ENCODE measurements at places on chromosomes 11 and 22.

DNA sequence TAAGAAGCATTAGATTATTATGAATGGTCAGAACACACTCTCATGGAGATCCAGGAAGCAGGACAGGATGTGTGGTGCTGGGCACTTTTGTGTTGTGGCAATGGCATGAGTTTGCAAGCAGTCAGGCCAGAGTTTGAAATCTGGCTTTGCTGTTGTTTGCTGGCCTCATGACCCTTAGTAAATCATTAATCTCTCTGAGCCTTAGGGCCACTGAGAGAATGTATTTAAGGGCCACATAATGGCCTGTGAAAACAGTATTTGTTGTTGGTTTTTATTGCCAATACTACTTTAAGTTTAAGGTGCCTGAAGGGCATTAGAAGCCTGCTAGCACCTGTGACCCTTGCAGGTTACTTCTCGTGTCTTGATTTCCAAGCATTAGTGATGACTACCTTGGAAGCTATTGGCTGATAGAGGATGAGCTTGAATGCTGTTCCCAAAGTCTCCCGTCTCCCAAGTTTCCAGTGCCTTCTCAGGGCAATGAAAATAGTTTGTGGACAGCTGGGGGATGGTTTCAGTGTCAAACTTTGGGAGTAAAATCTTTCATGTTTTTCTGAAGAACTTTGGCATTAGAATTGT, 24.6 kb downstream of the STIM1 start:
- no peak for DNase-seq

DNA sequence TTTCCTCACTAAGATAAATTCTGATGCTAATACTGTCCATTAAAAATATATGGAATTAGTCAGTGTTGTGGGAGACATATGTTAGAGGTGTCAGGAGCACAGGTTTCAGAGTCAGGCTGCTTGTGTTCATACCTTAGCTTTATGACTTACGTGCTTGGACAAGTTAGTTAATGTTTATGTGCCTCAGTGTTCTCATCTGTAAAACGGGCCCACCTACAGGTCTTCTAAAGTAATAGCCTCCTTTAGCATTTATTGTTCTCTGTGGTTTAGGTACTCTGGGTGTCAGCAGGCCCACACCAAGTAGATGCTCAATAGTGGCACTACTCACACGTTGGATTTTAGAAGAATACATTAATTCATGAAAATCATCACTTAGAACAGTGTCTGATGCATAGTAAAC, 308.7 kb upstream of the ZC3H12C start:
- DNase-seq = no peak

DNA sequence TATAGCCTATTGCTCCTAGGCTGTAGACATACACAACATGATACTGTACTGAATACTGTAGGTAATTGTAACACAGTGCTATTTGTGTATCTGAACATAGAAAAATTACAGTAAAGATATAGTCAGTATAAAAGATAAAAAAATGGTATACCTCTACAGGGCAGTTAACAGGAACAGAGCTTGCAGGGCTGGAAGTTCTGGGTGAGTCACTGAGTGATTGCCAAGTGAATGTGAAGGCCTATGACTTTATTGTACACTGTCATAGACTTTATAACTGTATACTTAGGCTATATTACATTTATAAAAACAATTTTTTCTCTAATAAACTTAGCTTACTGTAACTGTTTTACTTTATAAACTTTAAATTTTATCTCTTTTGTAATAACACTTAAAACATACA, 332.4 kb upstream of the ARHGAP42 start:
- no peak for DNase-seq

DNA sequence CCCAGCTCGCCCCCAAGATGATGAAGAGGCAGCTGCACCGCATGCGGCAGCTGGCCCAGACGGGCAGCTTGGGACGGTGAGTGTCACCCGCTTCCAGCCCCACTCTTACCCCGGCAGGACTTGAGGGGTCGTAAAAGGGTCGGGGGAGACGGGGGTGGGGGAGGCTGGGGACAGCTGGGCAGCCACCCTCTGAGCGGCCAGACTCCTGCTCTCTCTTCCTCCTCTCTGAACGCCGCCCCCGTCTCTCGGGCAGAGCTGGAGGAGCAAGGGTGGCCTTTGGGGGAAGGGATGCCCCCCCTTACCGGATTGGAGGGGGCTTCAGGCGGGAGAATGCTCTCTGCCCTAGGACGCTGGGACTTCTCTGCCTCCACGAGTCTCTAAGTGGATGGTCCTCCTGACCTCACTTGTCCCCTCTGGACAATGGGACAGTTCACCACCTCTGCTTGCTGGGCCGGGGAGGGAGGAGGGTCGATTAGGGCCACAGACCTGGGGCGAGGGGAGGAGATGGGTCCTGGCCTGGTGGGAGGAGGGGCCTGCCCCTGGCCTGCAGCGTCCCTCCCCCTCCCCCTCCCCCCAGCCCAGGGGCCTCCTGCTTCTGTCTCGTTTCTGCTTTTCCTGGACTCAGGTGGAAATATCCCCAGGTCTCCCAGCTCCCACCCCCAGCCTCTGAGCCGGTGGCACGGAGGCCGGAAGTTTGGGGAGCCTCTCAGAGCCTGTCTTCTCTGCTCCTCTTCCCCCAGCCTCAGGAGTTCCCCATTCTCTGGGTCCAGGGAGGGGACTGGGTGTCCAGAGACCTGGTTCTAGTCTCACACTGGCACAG, 512 bp downstream of the SH3BP1 start:
- no peak for DNase-seq

DNA sequence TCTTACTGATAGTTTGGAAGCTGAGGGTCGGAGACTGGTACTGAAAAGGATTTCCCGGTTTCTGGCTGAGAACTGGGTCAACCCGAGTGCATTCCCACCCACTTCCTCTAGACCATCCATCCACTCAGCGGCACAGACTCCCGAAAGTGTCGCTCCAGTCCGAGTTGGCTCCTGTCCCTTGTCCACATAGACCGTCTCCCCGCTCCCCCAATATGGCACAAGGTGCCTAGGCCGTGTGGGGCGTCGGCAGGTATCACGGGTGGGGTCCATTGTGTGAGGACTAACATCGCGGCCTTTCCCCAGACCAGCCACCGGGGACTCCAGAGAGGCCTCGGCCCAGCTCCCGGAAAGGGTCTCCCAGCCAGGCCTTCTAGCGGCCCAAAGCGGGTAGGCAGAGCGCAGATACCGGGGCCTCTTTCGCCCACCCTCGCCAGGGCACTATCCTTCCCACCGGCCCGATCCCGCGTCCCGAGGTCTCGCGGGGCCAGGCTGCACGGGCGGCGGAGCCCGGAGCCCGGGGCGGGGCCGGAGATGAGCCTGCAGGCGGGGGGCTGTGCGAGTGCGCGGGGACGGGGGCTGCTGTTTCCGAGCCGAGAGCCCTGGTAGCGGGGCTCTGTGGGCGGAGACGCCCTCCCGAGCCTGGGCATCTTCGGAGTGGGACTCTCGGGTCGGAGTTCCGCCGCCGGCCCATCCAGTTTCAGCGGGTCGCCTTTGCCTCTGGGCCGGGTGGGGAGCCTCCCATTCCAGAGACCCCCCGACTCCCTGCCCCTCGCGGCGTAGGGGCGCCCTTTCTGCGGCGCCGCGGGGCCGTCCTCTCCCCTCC, 21.1 kb downstream of the SERPINH1 start:
- peak; percentile 59 for DNase-seq

- DNase-seq = no peak
Measured at GRCh38 chr11:8085011-8085645, 4.1 kb downstream of the TUB start.

DNA sequence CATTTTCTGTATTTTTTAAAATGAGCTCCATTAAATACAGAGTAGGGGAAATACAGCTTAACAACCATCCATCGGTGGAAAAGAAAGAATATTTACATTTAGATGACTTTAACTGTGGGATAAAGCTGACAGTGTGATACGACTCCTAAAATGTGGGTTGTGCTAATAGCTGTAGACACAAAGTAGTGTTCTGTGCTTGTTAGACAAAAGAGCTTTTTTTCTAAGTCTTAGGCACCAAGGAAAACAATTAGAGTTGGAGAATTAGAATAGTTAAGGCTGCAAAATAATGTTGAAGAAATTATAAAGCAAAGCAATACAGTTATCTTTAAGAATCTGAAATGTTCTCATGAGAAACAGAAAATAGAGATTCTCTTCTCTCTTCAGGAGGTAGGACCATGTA, 307.7 kb upstream of the KIRREL3 start:
- no peak for DNase-seq

DNA sequence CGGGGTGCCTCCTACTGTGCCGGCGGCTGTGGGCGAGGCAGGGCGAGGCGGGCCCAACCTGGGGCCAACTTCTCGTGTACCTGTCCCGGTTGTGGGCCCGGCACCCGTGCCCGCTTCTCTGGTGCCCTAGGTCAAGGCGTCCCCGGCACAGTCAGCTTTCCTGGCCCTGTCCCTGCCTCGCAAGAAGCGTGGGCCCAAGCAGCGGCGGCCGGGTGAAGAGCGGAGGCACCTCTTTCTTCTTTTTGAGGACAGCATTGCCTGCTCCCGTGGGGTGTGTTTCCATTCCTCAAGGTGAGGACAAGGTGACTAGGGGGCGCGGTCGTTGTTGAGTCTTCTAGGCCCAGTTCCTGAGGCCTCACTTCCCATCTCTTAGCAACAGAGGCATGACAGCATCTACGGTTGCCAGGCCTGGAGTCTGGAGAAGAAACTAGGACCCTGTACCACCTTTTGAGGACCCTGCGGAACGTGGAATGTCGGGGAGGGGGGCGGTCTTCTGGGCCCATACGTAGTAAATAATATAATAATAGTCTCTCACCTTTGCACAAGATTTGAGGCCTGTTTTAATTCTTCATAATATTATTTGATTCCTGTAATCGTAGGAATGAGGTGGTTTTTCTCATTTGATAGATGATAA, 418 bp downstream of the ACO2 start:
- DNase-seq = no peak

- DNase-seq = no peak
Measured at GRCh38 chr22:17283423-17283822, 64.2 kb upstream of the ADA2 start.

DNA sequence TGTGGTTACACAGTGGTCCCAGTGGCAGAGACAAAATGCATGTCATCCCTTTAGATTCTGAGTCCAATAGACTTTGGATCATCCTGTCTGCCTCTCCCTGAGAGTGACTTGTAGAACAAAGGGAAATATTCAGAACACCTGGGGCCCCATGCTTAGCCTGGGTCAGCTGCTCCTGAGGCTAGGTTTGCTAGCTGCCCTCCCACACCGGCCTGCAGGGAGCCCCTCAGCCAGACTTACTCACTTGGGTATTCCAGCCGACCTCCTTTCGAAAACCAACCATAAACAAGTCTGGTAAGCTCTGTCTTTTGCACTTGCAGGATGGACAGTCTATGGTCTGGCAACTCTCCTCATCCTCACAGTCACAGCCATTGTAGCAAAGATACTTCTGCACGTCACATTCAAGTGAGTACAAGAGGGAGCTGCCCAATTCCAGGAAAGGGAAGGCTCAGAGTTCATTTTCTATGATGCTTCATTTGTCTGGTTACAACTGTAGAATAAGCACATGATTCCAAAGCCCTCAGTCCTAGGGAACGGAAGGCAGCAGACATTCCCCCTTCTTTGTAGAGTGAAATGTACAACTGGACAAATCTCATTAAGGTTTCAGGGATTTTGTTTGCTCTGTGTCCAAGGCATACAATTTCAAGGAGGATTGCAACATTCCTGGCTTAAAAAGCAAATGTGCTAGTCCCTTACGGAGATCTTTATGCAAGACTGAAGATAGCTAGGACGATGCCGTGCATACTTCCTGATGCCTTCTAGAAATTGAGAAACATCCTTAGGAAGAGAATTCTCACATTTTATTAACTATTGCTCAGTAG, 65.5 kb upstream of the EMID1 start:
- no peak for DNase-seq

DNA sequence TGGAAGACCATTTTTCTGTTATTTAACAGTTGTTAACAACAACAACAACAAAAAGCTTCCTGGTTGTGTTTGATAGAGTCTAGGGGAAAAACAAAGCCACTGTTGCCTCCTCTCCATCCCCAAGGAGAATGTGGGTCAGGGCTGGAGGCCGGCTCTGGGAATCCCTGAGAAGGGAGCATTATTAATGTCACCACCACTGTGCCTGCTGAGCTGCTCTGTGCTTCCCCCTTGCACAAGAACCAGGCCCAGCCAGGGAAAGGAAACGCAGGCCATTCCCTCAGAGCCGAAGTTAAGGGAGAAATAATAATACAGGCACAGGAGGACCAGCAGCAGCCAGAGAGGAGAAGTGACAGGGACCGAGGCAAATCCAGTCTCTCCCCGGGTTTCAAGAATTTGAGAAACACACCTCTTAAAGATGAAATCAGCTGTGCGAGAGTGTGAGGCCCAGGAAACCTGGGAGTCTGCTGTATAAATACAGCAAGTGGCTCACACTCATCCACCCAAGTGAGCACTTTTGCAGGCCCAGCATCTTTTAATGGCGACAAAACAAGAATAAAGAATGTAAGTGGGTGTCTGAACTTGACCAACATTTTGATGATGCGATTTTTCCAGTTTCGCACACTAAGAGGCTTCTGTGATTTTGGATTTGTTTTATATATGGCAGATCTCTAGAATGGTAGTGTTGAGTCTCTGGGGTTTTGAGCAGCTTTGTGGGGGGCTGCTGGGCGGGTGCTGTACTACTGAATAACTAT, 539.2 kb downstream of the NTM start:
- DNase-seq = no peak

DNA sequence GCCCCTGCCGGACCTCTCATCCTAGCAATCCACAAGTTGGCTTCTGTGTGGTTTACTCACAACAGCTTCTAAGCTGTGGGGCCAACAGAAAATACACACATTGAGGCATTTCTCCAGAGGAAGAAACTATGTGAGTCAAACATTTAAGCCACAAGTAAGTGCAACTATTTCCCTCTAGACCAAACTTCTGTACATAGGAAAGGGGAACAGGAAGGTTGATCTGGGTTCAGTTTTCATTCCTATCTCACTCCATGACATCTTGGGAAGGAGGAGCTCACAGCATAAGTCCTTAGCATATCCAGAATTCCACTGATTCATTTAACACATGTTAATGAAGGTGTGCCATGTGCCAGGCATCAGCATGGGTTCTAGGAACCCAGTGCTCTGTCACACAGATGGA, 72.8 kb upstream of the PICALM start:
- no peak for DNase-seq

GRCh38 chr11:120224361-120224760, 13.5 kb downstream of the OAF start:
- DNase-seq = no peak

DNA sequence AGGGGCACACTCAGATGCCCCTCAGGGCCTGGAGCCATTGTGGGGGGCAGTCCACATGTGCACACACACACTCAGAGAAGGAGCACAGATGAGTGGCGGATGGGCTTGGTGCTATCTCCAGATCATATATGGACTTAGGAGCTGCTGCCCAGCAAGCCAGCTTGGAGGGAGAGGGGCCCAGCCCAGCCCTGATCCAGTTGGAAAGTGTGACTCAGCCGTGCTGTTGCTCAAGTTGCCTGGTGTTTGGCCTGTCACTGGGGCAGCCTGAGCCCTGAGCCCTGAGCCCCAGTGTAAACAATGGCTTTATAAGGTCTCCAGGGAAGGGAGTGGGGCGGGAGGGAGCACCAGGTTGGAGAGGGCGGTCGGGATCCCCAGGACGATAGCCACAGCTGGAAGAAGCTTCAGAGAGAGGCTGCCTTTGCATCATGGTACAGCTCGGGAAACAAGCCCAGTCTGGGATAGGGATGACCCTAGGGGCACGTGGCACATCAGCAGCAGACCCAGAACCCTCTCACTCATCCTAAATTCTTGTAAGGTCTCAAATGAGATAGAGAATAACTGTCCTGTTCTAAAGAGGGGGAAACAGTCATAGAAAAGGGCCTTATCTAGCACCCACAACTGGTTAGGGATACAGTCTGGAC, 4.8 kb downstream of the SELENOM start:
- DNase-seq = no peak

GRCh38 chr11:128493570-128493965, 93.8 kb downstream of the ETS1 start:
- DNase-seq = no peak

GRCh38 chr11:11494348-11494747, 127.5 kb downstream of the GALNT18 start:
- DNase-seq = no peak
